Central memory CD4-positive, alpha-beta T cell (primary cell): ENCODE measurements at places on chromosomes 3 and 15.

- no peak for DNase-seq
Measured at GRCh38 chr15:33304924-33305323, 5.8 kb upstream of the RYR3 start.

- DNase-seq, result no peak
Measured at GRCh38 chr3:77412584-77412983, 372.7 kb downstream of the ROBO2 start.

GRCh38 chr3:31533169-31534064 is 692 bp downstream of the STT3B start:
- peak; percentile 61 for DNase-seq

DNA sequence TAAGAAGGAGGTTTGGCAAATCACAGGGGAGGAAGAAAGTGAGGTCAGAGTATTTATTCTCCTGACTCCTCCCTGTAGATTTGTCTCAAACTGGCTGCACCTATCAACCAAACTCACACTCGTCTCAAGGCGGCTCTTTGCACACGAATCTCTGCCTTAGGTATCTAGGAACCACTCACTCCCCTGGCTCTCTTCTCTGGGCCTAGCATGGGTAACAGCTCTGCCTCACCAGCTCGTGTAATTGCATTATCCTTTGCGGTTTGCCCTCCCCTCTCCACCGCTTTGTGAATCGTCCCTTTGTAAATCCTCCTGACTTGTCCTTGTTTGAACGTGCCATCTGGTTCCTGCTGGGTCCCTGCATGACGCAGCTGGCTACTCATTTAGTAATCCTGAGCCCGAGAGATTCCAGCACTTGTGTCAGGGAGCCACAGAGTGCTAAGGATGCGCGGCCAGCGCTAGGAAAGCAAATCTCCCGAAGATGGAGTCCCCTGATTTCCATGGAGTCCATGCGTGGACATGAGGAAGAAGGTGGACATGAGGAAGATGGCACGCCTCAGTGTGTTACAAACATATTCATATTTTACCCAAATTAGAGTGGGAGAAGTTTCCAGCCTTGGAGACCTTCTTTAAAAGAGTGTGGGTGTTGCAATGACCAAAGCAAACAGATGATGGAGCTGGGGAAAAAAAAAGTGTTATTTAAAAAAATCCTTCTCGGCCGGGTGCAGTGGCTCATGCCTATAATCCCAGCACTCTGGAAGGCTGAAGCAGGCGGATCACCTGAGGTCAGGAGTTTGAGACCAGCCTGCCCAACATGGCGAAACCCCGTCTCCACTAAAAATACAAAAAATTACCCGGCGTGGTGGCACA is 26.7 kb downstream of the NRROS start:
- no peak for DNase-seq

GRCh38 chr3:67866571-67866970 is 212.2 kb upstream of the SUCLG2 start:
- DNase-seq, result no peak

GRCh38 chr3:2148561-2149340 is 50.1 kb downstream of the CNTN4 start:
- DNase-seq, result no peak

DNA sequence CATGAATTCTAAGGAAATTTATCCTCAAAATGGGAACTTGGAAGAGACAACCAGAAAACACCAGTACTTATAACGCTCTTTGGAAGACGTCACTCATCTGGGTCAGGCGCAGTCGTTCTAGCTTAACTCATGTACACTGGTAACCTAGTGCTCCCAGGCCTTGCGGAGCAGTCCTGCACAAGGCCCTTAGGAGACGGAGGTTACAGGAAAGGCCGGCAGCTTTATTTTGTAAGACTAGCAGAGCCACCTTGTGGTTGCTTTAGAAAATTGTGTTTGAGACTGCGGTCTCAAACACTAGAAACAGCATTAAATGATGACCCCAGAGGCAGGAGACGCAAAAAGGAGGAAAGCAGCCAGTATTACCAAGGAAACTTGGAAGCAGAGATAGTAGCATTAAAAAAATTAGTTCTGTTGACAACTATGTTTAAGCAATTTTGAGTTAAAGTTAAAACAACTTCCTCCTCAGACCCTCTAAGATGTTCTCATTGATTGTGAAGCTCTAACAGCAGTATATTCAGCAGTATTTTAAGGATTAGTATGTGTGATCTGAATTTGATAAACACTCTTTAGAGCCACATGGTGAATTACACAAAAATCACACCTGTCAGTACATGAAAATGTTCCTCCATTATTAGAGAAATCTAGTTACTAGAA is 141.9 kb upstream of the C2CD4B start:
- no peak for DNase-seq

DNA sequence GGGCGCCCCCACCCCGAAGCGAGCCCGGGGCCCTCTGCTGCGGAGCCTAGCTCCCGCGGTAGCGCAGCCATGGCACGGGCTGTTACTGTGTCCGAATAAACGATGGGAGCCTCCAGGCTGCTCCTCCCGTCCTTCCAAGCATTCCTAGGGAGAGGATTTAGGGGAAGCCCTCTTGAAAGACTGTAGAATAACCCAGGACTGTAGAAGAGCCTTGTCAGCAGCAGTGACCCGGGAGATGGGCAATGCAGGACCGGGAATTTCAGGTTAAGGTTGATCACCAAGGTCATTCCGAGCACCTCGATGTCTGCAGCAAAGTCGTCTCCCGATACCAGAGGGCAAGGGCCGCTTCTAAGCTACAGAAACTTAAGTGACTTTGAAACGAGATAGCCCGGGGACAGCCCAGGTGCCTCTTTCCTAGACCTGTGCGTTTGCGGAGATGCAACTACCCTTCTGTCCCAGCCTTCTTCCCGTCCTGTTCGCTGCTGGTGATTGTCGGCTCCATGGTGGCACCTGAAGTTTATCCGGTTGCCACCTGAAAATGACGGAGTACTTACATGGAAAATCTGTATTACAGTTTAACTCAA is 753 bp upstream of the MYO5A start:
- no peak for DNase-seq

- DNase-seq, result peak; percentile 31
Measured at GRCh38 chr15:29103824-29104565, 165.6 kb downstream of the NSMCE3 start.

DNA sequence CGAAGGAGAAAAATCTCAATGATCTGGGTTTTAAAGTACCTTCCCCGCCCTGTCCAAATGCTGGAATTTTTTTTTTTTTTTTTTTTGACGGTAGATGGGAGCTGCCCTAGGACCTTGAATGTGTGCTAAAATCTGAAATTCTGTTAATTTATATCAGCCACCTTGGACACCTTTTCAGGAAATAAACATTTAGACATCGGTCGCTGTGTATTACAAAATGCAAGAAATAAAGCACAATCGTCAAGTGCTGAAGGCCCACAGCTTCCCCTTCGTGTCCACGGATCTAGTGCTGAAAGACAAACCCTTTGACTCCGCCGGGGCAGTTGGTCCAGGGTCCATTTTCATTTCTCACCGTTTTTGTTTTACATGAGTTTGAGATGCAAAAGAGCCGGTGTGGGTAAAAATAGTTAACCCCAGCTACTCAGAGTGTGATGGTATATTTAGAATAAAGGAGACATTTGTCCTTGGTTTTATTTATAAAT is 90.2 kb upstream of the CHD2 start:
- DNase-seq, result peak; percentile 20

- no peak for DNase-seq
Measured at GRCh38 chr3:127712881-127713771, 40.4 kb downstream of the ABTB1 start.
